NCI-H510A treated with DMSO at 0.1 percent for 48 hours (cell line): ENCODE measurements at places on chromosomes 13 and 19.

GRCh38 chr19:31613683-31614219 lies 264.5 kb upstream of the TSHZ3 start:
- DNase-seq: no peak

GRCh38 chr13:41985788-41986508 lies 25.0 kb upstream of the VWA8 start:
- DNase-seq: no peak

DNA sequence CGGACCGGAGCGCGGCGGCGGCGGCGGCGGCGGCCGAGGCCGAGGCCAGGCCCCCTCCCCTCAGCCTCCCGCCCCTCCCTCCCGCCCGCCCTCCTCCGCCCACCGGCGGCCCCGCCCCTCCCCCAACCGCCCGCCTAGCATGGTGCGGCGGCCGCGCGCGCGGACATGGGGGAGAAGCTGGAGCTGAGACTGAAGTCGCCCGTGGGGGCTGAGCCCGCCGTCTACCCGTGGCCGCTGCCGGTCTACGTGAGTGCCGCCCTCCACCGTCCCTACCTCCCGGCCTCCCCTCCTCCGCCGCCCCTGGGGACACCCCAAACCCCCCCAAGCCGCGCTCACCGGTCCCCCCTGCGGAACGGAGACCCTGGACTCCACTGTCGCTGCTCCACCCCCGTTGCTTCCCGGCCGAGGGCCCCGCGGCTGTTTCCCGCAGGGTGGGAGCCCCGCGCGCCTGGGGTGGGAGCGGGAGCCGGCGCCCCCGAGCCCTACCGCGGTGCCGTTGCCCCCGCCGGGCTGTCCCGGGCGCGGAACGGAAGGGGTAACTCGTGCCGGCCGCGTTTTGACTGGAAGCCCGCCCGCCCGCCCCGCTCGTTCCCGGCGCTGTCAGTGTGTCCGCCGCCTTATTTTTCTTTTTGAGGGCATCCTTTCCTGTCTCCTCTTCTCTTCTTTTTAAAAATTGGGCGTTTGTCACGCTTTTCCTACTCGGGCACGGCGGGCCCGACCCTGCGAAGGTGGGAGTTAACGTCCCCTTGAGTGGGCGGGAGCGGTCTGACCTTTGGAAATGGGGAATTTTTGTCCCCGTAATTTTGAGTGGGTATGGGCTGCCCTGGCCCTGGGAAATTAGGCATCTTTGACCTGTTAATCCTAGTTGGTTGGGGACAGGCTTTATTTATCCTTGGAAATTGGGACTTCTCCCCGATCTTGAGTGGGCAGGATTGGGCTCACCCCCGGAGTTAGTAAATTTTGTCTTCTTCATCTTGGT lies 576 bp downstream of the DOT1L start:
- DNase-seq: no peak

- DNase-seq: no peak
Measured at GRCh38 chr13:53301449-53301848, 272.8 kb downstream of the OLFM4 start.

GRCh38 chr13:102680842-102681740 lies 13.8 kb downstream of the METTL21C start:
- no peak for DNase-seq

DNA sequence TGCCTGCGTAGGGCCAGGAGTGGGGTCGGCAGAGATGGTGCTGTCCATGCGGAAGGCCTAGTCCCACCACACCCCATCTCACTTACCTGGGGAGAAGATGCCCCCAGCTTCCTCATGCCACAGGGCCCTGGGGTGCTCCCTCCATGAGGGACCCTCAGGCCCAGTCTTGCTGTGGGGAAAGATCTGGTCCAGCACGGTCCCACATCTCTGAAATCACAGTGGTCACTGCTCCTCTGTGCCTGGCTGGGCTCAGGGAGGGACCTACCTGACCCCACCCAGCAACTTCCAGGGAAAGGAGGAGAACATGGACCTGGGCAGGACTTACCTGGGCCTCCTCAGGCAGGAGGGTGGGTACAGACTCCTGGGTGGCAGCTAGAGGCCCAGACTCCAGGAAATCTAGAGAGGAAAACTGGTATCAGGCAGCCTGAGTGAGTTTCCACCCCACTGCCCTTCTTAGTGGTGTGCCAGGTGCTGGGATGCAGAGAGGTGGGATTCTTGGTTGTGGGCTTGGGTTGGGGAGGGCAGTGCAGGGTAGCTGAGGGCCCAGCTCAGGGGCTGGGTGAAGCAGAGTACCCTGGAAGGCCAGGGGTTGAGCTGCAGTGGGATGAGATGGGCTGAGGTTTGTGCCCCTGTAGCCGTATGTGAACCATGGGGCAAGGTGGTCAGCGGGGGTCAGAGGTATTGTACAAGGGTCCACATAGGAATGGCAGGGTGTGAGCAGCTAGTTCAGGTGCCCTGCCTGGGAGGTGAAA lies 3.8 kb downstream of the MZF1 start:
- no peak for DNase-seq

- no peak for DNase-seq
Measured at GRCh38 chr13:51518827-51519226, 65.4 kb upstream of the WDFY2 start.

DNA sequence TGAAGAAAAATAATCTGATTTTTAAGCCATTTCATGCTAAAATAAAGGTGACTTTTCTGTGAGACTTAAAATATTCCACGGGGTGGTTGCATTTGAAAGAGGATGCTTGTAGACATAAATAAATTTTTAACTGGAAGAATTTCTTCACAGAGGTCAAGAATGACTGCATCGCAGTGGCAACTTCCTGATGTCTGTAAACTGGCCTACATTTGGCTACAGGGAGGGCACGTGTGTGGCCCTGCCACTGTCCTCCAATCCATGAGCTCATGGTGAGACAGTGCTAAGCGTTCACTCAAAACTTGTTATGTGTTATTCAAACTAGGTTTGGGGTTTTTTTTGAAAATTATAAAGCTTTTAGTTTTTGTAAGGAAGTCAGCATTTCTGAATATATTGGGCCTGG lies 1089.3 kb downstream of the EFNB2 start:
- DNase-seq: no peak
